ENCODE measurements at places on chromosomes 1 and 21.

DNA sequence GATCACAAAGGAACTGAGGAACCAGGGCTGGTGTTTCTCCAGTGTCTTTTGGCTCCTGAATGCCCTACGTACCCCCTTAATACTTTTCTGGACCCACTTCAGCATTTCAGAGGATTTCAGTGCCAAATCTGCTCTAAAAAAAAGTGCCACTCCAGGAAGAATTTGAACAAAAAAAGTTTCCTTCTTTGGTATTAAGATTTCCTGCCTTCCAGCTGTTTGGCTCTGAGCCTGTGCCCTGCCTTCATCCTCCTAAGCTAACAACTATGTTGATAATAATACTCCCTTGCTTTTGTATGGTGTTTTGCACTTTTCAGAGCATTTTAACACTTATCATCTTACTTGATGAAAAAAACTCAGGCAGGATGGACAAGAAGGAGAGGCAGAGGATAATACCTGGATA lies 11.0 kb upstream of the RIMS3 start:
- DNase-seq, result no peak

GRCh38 chr1:243346016-243346415 lies 90.2 kb downstream of the SDCCAG8 start:
- no peak for DNase-seq

DNA sequence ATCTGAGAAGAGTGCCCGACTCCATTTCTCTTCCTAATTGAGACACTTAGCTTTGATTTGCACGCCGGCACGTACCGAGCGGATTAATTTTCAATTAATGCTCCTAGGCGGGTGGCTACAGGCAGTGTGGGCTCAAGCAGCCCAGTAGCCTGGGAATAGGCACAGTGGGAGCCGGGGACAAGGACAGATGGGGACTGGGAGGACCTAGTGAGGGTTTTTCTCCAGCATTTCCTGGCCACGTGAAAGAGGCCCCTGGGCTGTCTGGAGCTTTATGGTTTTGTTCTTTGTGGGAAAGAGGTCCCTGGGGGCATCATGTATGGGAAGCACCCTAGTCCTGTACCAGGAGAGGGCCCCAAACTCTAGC lies 78.6 kb upstream of the CSF3R start:
- no peak for DNase-seq

DNA sequence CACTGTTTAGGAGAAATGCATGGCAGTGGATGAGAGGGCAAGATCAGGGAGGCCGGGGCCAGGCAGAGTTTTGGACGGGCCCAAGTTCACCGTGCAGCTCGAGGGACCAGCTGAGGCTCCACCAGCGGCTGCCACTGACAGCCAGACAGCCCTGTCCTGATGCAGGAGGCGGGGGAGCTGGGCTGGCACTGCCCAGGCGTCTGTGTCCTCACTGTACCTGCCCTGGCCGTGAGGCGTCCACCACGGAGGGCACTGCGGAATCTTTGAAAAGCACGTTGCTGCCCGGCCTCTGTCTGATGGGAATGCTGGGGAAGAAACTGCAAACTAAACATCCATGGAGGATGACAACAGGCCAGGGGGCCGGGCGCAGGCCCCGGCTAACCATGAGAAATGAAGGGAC lies 35.5 kb downstream of the VPS26C start:
- DNase-seq, result no peak

DNA sequence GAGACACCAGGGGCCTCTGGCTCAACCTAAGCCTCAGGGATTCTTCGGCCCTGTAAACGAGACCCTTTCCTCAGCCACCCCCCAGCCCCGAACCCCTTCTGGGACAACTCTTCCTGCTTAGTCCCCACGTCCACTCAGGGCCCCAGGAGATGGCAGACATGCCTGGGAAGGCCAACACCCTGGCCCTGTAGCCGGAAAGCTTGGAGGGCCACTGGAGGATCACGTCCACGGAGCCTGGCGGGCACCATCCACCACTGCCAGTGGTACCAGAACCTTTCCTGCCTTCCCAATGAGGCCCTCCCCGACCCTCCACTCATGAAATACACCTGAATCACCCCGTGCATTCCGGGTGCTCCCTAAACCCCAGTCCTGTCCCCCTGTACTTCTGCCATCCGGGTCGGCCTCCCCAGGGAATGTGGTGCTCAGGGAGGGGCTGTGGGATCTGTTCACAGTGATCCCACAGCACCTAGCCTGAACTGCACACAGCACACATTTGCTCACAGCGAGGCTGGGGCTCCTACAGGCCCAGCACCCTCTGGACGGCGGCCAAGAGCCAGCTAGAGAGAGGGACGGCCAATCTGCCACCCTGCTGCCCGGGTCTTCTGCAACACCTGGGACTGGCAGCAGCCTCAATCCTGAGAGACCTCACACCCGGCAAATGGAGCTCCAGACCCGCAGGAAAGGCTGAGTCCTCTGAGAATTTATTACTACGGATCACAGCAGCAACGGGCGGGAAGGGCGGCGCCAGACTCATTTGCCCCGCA lies 1.8 kb downstream of the AURKAIP1 start:
- DNase-seq, result no peak

- DNase-seq, result peak; percentile 85
These were observed 23.1 kb downstream of the IL10RB start for GRCh38 chr21:33289199-33289819.
